ENCODE measurements at places on chromosomes 13 and 19.

DNA sequence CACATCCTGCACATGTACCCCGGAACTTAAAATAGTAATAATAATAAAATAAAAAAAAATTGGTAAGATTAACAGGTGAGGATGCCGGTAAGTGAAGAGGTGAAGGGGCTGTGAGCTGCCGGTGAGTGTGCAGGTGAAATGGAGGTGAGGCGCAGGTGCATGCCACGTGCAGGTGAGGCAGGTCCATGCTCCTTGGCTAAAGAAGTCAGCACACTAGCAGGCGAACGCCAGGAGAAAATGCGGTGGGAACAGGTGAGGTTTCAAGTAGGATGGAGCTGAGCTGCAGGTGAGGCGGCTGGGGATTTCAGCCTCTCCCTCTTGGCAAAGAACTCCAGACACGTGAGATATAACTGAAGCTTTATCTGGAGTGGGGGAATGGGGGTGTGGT, 7.5 kb upstream of the TNFSF14 start:
- no peak for DNase-seq

DNA sequence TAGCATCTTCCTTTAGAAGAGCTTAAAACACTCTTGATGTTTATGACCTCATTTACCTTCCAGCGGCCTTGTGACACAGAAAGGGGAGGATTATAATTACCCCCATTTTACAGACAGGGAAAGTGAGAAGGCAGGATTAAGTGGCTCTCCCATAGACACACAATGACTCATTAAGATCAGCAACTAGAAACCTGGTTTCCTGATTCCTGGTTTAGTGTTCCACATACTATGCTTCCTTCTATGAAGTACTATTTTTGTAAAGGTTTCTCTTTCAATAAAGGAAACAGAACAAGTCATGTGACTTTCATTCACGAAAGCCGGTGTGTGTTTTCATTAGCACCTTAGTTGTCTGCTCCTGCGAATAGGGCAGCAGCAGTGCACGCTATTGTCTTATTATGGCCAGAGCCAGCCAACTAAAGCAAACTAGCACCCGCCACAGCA, 8.3 kb downstream of the IRS2 start:
- DNase-seq: no peak

GRCh38 chr13:33798023-33798422, 19.9 kb upstream of the RFC3 start:
- DNase-seq: no peak

DNA sequence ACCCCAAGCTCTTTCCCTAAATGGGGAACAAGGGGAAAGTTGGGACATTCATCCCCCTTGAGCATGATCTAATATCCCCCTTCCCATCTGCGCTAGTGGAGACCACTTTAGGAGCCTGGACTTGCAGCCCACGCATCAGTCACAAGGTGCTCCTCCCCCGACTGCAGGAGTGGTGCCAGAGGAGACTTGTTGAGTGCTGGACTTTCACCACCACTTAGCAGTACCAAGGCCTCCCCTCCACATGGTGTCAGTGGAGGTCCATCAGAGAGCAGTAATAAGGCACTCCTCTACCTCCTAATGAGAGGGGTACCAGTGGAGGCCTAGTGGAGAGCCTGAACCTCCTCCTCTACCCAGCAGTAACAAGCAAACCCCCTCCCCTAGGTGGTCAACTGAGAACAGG, 22.5 kb downstream of the CAB39L start:
- DNase-seq: peak; percentile 44

DNA sequence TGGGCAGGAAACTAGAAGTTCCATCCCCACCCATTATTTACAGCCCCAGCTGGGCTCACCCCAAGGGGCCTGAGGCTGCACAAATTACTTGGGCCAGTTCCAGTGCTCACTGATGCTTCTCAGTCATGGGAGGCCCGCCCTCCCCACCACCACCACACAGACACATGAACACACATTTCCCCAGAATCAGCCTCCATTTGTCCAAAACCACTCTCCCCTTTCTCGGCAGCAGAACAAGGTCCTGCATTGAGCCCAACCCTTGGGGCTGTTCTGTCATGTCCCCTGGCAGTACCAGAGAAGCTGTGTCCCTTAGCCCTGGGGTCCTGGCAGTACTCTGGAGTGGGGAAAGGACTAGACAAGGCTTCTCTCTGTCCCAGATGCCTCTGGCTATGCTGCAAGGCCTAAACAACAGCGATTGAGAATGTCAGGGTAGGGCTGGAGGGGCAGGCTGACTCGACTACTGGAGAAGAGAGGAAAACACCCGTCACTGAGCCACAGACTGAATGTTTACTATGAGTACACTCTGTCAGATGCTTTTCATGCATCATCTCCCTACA, 21.8 kb downstream of the SAMD4B start:
- DNase-seq: no peak

- DNase-seq: peak; percentile 19
These were observed 130.3 kb upstream of the SERP2 start for GRCh38 chr13:44243198-44243857.

DNA sequence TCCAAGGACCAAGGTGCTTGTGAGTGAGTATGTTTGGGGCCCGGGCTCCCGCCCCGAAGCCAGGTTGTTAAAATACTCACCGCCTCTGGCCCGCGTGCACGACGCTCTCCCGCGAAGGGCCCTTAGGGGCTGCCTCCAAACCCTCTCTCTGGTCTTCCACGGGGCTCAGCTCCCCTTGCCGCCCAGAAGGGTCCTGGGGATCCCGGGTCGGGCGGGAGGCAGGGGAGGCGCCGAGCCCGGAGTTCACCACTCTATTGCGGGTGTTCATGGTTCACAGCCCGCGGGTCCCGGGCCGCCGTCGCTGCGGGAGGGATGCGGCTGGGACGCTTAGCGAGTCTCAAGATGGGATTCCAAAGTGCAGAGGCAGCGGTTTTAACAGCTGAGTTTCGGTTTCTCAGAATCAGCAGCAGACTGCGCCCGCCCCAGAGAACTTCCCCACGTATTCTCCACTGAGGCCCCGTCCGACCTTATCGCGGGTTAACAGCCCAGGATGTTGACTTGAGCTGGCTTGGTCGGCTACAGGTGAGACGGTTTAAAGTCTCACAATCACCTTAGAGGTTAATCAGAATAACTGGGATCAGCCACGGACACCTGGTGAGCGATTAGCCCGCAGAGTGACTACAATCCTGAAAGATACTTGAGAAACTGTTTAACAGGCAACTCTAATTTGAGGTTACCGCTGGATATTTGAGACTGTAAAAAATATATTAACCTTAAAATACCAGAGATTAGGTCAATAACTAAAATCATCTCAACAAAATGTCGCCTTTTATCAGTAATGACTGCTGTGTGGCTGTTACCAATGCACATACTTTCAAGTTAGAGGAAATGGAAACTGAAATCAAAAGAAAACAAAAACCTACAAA, at the start of gene EPSTI1:
Gene EPSTI1, minus strand, starts transcription at position 344 of the 866 bp plus-strand sequence. Its CDS starts 76 bp downstream, at position 268.
- DNase-seq: peak; percentile 86

GRCh38 chr19:5682107-5682482, 1.3 kb downstream of the HSD11B1L start:
- DNase-seq: no peak

Data from activated CD4-positive, alpha-beta T cell treated with anti-CD3 and anti-CD28 coated beads, Interleukin-2, Interleukin-6, amounts not matched to agents 100 ng/mL and 50 ng/mL, durations not matched to agents 16 hours and 8 hours (primary cell).